IMR-90 (cell line): ENCODE measurements at places on chromosomes 5 and 9. TPM values are rescaled to one million over a fixed set of nuclear protein-coding genes. Genes with fewer than 3 reads are reported as not detected.

PFN3 gene
- not detected in 2 replicates for total RNA-seq

PCDHB15 gene
- 0.18 and 0.28 TPM in 2 replicates for total RNA-seq

CDH10 gene
- 0.18 and 0.28 TPM in 2 replicates for total RNA-seq

NR6A1 gene
- 0.28 and 0.36 TPM in 2 replicates for total RNA-seq

PCDH12 gene
- under 0.01 and 0.18 TPM in 2 replicates for total RNA-seq

OR1Q1 gene
- not detected in 2 replicates for total RNA-seq

SCGB3A1 gene
- not detected in 2 replicates for total RNA-seq

GFI1B gene
- total RNA-seq = not detected in 2 replicates

PCDHGC3 gene
- total RNA-seq = 21.1 and 21.9 TPM in 2 replicates

- peaks cover 9% of the 10 kb centered on the region for H3K4me1 ChIP-seq
- H3K27ac ChIP-seq = no peak overlapping the region
- no peaks in the 10 kb centered on the region for H3K27me3 ChIP-seq
- no peak for DNase-seq
Observed at GRCh38 chr9:126472198-126472947, 141.4 kb upstream of the LMX1B start.

DNA sequence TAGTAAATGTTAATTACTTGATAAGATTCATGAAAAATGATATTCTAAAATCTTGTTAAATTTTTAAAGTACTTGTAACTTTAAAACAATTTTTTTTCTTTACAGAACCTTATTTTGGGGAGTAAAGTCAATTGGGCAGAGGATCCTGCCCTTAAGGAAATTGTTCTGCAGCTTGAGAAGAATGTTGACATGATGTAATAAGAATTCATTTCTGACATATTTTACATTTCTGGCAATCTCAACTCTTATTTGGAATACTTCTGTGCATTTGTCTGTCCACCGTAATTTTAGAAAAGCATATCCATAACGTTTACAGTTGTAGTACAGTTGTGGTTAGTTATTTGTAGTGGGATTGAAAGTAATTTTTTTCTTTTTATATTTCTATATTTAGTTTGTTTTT, 20.2 kb downstream of the CENPH start:
- peak overlapping the region; percentile 66; the same call in 1 of the 2 replicates for H3K27ac ChIP-seq
- H3K4me3 ChIP-seq = no peak overlapping the region
- H3K36me3 ChIP-seq = no peaks in the 10 kb centered on the region
- H3K27me3 ChIP-seq = no peaks in the 10 kb centered on the region

- DNase-seq = no peak
- no peak overlapping the region for H3K27ac ChIP-seq
- H3K27me3 ChIP-seq = no peaks in the 10 kb centered on the region
Observed at GRCh38 chr5:32584646-32585045, 711 bp upstream of the SUB1 start.

DNA sequence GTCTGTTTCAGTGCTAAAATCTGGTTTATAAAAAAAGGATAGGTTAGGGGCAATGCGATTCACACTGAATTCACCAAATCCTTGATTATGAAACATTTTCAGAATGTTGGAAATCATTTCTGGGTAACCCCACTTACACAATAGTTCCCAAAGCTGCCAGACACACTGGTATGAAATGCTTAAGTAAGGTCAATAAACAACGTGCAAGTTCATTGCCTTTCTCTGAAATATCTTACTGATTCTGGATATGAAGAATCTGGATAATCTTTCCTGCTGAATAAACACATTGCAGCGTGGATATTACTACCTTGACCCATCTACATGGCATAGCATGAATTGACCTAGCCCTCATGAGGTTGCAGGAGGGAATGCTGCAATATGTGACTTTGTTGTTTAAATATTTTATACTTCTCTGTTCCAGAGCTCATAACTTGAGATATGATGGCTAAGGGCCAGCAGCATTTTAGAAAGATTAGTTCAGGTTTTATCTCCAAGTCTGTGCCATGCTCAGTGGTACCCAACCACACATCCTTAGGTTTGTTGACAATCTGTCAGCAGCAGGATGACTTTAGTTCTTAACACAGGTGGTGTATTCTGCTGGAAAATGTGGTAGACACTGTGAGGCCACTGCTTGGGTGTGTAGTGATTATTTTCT, 121.0 kb downstream of the NREP start:
- no peaks in the 10 kb centered on the region; the same call in 1 of the 2 replicates for H3K4me1 ChIP-seq
- H3K27me3 ChIP-seq = peaks cover 4% of the 10 kb centered on the region; the same call in 1 of the 2 replicates
- no peak overlapping the region for H3K4me3 ChIP-seq
- H3K36me3 ChIP-seq = no peaks in the 10 kb centered on the region
- peak; percentile 39 for DNase-seq

DNA sequence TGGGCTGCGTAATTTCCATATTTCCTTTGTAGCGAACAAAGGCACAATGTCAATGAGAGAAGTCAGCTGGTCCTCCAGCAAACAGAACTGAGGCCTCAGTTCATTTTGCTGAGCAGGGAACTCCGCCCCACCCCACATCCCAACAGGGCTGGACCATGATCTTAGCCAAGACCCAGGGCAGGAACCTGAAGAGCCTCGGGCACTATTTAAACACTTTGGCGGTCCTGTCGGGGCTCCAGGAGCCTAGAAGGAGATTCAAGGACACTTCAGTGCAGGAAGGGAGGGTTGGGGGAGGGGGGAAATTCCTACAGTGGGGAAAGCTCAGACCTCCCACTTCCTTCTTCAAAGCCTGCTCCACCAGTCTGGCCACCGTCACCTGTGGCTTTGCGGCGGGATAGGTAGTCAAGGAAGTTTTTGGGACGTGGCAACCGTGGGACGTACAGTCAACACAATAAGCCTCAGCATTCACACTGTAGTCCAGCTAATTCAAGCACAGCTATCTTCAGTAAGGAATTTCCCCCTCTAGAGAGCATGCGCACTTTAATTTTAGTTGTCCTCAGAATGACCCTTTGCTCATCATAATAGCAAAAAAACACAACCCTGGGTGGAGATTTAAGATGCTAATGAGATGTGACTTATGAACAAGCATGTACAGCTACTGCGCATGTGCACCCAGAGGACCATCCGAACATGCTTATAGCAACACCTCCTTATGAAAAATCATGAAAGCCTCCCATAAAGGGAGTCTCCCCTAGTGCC, 30.9 kb downstream of the S1PR3 start:
- peaks cover 28% of the 10 kb centered on the region for H3K4me1 ChIP-seq
- H3K27ac ChIP-seq = no peak overlapping the region; the same call in 1 of the 2 replicates
- DNase-seq = peak; percentile 26
- H3K27me3 ChIP-seq = no peaks in the 10 kb centered on the region

DNA sequence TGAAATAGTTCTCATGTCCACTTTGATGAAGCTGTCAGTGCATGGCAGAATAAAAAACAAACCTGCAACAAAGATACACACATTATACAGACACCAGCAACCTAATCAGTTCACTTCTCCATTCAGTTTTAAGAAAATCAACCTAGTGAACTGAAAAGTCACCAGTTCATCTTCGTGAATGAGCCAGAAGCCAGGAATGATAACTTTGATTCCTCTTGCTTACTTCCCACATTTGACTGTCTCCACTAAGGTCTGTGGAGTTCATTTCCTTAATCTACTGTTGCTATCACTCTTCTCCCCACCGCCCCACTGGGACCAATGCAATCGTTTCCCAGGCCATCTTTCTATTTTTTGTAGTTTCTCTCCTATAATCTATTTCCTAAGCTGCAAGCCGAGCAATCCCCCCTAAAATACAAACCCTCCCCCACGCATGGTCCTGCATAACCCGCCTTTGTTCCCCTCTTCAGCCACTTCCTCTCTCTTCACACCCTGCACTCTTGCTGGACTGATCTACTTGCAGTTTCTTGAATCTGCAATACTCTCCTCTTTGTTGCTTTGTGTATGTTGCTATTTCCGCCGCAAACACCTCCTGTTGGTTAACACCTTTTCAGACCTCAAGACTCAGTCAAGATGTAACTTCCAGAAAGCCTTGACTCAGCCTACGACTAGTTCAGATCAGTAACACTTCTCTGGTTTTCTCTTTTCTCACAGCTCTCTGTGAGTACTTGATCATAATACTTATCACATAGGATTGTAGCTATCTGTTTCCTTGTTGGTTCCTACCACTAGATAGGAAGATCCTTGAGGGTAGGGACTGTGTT, 16.6 kb downstream of the STOM start:
- H3K36me3 ChIP-seq = peaks cover 32% of the 10 kb centered on the region
- no peaks in the 10 kb centered on the region for H3K27me3 ChIP-seq
- H3K27ac ChIP-seq = peak overlapping the region; percentile 82
- peaks cover 26% of the 10 kb centered on the region for H3K4me1 ChIP-seq

DNA sequence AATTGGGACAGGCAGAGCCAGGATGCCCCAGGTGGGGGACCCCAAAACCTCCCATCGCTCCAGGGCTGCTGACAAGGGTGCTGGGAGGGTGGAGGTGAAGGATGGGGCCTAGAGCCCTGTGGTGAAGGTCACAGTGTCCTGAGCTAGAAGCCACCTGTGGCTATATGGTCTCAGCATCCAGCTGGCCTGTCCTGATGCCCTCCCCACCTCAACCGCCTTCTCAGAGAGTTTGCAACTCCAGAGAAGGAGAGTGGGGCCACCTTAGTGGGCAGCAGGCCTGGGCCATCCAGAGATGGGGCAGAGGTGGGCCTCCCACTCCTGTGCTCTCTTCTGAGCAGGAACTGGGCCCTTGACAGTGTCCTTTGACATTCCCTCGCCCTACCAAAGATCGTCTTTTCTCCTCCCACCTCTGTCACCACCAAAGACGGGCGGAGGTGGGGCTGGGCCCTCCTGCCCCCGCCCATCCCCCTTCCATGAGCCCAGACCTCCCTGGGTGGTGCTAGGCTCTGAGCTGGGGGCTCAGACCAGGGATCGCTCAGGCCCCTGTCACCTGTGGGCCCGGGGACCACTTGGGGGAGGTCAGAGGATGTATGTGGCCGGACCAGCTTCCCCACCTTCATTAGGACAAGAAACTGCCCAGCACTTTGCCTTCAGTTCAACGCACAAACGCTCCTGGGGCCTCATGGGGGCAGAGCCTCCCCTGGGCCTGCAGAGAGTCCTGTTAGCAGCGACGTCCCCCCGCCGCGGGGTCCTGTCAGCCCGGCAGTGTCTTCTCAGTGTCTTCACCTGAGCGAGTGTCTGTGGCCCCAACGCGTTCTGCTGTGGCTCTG, 10.0 kb upstream of the DOLPP1 start:
- no peaks in the 10 kb centered on the region for H3K27me3 ChIP-seq
- peaks cover 17% of the 10 kb centered on the region for H3K36me3 ChIP-seq
- no peaks in the 10 kb centered on the region for H3K4me1 ChIP-seq
- DNase-seq = no peak
- no peak overlapping the region for H3K4me3 ChIP-seq
- no peak overlapping the region for H3K27ac ChIP-seq

DNA sequence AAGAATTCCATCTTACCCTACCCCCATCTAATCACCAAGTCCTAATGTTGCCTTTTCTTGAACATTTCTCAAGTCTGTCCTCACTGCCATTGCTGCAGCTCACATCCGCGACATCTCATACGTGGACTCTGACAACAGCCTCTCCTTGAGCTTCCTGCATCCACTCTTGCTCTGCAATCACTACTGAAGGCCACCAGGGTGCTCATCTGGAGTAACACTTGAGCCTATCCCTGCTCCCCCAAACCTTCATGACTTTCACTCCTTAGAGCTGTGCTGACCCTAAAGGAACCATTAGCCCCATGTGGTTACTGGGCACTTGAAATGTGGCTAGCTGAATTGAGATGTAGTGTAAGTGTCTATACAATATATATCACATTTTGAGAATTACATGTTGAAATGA, 46.4 kb upstream of the CTXN3 start:
- H3K36me3 ChIP-seq = no peaks in the 10 kb centered on the region
- no peak overlapping the region for H3K4me3 ChIP-seq
- H3K4me1 ChIP-seq = no peaks in the 10 kb centered on the region
- peaks cover 8% of the 10 kb centered on the region for H3K27me3 ChIP-seq

DNA sequence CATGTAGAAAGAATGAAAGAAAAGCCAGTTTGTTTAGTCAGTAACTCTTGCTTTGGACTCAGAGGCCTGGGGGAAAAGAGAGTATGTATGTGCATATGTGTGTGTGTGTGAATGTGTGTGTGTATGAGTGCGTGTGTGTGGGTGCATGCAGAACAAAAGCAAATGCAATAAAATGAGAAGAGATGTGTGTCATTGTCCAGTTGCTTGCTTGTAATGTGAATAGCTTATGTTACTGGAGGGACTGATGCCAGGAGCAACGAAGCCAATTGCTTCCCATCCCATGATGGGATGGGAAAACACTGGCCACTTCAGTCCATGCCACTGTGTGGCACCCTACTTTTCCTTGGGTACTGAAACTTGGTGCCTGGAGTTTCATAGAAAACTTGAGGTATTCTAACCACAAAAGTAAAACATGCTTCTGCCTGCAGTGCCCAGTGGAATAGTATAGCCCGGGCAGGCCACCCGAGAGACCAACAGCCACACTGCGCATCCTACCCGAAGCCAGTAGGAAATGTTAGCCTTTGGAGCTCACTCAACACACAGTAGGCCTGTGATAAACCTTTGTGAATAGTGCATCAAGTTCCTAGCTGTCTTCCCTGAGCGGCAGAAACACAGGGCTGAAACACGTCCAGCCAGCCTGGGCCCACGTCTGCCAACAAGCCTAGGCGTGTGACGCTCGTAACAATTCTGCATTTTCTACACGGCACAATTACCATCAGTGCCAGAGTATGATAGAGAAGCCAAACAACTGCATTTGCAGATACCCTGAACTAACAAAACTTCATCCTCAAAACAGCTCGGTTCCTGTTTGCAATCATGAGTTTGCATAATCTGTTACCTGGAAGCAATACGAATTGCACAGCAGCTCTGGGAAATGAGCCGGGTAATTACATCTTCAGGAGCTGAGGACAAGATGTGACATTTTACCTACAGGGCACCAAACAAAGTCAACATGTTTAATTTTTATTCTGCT, 198.1 kb downstream of the SYK start:
- H3K27me3 ChIP-seq = no peaks in the 10 kb centered on the region
- H3K4me1 ChIP-seq = peaks cover 11% of the 10 kb centered on the region
- no peak overlapping the region for H3K4me3 ChIP-seq
- DNase-seq = peak; percentile 76

DNA sequence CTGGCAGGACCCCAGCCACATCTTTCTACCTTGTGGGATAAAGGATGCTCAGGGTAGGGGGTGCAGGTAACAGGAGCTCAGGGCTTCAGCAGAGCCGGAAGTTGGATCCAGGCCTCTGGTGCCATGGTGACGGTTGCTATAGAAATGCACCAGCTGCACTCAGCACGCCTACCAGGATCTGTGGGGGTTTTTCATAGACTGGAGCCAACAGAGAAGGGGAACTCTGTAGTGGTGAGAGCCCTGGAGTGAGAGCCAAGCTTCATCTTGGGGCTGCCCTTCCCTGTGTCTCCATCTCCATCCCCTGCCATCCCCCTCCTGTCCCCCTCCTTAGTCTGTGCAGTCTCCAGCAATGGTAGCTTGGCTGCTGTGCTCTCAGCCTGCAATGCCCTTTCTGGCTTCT, 27.5 kb upstream of the BOD1 start:
- H3K27ac ChIP-seq = no peak overlapping the region
- no peaks in the 10 kb centered on the region for H3K36me3 ChIP-seq
- H3K4me3 ChIP-seq = no peak overlapping the region
- peaks cover 13% of the 10 kb centered on the region for H3K27me3 ChIP-seq

- no peak overlapping the region for H3K4me3 ChIP-seq
- H3K36me3 ChIP-seq = no peaks in the 10 kb centered on the region
- H3K4me1 ChIP-seq = peaks cover 6% of the 10 kb centered on the region
- peak; percentile 22 for DNase-seq
- no peaks in the 10 kb centered on the region for H3K27me3 ChIP-seq
Observed at GRCh38 chr5:115463983-115464382, 80.6 kb downstream of the FEM1C start.

- no peak for DNase-seq
- peaks cover 24% of the 10 kb centered on the region for H3K4me1 ChIP-seq
- no peaks in the 10 kb centered on the region for H3K27me3 ChIP-seq
- H3K27ac ChIP-seq = no peak overlapping the region
Observed at GRCh38 chr9:22112870-22113821, 104.0 kb upstream of the CDKN2B start.

- H3K4me3 ChIP-seq = no peak overlapping the region
- H3K36me3 ChIP-seq = no peaks in the 10 kb centered on the region
- H3K27me3 ChIP-seq = peaks cover 28% of the 10 kb centered on the region
- DNase-seq = no peak
- H3K4me1 ChIP-seq = no peaks in the 10 kb centered on the region
- no peak overlapping the region for H3K27ac ChIP-seq
Observed at GRCh38 chr9:107138261-107138992, 144.7 kb upstream of the RAD23B start.
